Activated T-cell treated with anti-CD3 and anti-CD28 coated beads, Interleukin-2, amount 50 U/mL, for 48 hours (primary cell): ENCODE measurements at places on chromosomes 16 and 17.

DNA sequence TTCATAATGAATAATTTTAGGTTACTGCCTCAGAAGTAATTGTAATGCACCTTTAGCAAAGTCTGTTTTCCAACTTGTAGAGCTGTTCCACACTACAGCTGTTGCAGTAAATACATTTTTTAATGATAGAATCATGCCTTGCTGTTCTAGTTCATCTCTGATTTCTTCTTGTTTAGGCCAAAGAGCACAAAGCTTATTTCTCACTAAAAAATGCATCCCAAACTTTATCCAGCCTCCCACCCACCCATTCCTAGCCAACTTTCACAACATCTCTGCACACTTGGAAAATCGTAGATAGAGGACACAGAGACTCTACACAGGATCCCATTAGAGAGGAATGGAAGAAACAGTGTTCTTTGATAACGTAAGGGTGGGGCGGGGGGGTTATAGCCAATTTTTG lies 252.2 kb upstream of the DYNLRB2 start:
- no peak for DNase-seq

DNA sequence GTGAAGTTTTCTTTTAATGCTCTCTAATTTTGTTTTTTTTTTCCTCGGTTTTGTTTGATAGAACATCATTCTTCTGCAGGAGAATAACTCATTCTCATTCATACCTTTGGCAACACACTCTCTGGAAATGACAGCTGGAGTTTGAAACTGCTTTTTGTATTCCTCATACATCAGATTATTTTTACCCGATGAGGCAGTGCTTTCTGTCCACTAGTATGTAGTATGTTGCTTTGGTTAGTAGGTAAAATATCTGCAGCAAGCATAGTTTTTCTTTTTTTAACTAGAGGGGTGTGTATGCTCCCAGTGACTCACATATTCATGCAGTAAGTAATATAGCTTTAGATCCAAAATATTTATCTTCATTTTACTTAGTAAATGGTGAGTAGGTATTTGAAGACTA lies 6.4 kb downstream of the PRKCA start:
- DNase-seq = no peak

- no peak for DNase-seq
These were observed 90.3 kb downstream of the GOSR1 start for GRCh38 chr17:30567231-30568116.

- no peak for DNase-seq
These were observed 46.5 kb downstream of the TEX2 start for GRCh38 chr17:64216338-64217248.

GRCh38 chr17:80106751-80107150 lies 5.4 kb downstream of the GAA start:
- no peak for DNase-seq

DNA sequence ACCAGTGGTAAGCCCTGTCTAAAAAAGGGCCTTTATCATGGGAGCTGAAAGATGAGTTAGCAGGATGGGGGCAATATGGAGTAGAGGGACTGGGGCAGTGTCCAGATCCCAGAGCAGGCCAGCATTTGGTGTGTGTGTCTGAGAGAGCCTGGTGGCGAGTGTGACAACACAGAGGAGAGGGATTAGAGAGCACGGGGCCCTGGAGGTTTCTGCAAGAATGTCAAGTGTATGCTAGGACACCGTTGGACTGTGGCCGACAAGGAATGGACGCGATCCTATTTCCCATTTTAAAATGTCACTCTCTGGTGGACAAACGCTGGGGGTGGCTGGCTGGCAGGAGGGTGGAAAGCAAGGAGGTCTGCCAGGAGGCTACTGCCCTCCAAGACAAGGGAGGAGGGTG lies 12.4 kb downstream of the TAC4 start:
- no peak for DNase-seq

- DNase-seq = peak; percentile 29
These were observed 443 bp downstream of the CSNK2A2 start for GRCh38 chr16:58197314-58198012.
